ENCODE measurements at places on chromosomes 3 and 15.
A peak's percentile ranks its signal among the peaks of the same experiment; 100 is the strongest.

DNA sequence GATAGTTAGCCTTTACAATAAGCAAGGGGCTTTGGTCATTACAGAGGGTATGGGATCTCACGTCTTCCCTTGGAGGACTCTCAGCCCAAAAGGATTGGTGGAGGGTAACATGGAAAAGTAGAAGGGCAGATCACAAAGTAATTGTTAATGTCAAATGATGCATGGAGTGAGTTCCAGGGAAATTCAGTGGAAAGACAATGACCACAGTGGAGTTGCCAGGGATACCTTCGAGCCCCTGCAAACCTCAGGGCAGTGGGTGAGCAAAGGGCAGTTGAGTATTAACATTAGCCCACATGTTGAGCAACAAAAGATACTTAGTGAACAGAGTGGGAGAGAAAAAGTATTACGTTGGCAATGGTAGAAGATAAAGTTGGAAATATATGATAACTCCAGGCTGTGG, 593.4 kb upstream of the NR2F2 start:
- DNase-seq: no peak

GRCh38 chr15:60006203-60006862, 2.2 kb downstream of the FOXB1 start:
- DNase-seq: peak; percentile 21

GRCh38 chr15:88440021-88440420, 27.2 kb downstream of the MRPL46 start:
- peak; percentile 52 for DNase-seq

GRCh38 chr3:167091226-167091625, 288.9 kb downstream of the ZBBX start:
- no peak for DNase-seq

- no peak for DNase-seq
Observed at GRCh38 chr3:29468187-29468586, 187.3 kb downstream of the RBMS3 start.

- DNase-seq: no peak
Observed at GRCh38 chr15:86203462-86203861, 123.8 kb downstream of the AGBL1 start.

GRCh38 chr3:157113832-157114505, 46.0 kb downstream of the CCNL1 start:
- no peak for DNase-seq

DNA sequence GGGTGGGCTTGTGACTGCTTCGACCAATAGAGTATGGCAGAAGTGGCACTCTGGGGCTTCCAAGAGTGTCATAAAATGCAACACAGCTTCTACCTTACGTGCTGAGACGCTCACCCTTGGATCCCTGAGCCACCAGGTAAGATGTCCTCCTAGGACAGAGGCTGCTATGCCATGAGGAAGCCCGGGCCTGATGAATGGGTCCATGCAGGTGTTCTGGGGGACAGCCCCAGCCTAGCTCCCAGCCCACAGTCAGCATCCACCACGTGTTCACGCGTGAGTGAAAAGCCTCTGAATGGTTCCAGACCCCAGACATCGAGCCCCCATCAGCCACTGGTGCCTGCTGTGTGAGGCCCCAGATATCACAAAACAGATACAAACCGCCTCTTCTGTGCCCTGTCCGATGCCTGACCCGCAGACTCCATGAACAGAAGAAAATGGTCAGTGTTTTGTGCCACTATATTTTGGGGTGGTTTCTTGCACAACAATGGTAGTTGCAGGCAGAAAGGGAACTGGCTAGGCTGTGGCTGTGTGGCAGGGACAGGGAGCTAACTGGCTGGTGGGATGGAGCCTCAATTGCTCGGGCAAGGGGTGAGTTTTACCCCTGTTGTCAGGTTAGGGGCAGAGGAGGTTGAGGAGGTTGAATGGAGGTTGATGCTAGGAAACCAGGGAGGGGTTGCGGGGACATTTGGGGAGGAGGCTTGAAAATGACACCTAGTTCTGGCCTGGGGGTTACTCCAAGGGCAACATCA, 92.2 kb downstream of the LINGO1 start:
- DNase-seq: no peak

GRCh38 chr3:182731764-182732163, 61.5 kb upstream of the ATP11B start:
- DNase-seq: no peak

DNA sequence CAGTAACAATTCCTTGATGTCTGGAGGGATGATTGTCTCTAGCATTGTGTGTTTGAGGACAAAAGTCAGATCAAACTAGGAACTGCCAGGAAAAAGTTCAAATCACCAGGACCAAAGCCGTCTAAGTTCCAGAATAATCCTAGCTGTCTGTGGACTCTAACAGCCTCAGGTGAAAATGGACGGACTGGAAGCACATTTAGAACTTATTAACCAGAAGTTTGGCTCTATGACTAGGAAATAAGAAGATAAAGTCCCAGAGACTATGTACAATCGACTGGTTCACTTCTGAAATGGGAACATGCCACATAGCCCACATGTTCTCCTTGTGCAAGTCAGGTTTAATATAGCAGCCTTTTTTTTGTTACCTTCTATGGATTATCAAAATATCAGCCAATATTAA, 50.6 kb upstream of the SGO1 start:
- no peak for DNase-seq

- DNase-seq: peak; percentile 49
Observed at GRCh38 chr15:44034334-44034733, 160.7 kb downstream of the FRMD5 start.

GRCh38 chr15:84648539-84648938, 5.5 kb downstream of the WDR73 start:
- DNase-seq: no peak

DNA sequence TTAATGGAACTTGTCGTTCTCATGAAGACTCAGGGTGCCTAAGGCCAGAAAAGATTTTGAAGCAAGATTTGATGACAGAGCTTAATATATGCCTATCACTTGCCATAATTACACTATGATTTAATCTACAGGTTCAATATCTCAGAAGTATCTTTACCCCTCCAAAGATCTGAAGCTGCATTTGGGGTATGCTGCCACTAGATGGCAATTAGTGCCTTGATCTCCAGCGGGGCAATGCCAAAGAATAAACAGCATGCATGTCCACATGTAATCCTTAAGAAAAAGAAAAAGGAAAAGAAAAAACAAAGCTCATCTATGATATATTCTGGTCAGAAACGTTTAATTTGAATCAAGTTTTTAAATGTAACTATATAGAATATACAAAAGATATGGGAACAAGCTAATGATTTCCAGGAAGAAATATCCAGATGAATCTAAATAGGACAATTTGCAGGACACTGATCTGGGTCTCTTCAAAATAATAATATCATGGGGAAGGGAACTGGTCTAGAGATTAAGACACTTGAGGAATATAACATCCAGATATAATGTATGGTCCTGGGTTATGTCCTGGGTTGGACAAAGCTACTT, 55.0 kb upstream of the SOX14 start:
- no peak for DNase-seq

DNA sequence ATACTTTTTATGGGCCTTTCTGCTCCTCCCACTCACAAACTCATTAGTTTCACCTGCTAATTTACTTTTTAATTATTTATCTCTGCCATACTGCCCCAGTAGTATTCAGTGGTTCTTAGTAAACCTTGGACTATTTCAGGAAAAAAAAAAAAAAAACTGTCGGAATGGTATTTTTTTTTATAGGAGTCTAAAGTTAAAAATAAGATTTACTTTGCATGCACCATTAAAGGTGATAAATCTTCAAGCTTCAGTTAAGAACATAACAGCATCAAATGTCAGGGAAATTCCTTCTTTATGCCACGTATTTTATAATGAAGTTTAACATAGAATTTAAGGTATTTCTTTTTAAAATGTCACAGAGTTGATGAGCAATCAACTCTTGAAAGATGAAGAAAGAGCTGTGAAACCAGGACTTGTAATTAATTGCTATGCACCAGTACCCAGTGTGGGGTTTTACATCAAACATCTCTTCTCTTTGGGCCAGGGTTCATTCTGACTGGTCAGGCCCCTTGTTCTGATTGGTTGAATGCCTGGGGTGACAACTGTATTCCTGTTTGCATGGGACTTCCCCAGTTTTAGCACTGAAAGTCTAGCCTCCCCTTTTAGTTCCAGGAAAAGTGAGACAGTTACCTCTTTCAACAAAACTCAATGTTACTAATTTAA, 40.3 kb upstream of the PTPRG start:
- no peak for DNase-seq

DNA sequence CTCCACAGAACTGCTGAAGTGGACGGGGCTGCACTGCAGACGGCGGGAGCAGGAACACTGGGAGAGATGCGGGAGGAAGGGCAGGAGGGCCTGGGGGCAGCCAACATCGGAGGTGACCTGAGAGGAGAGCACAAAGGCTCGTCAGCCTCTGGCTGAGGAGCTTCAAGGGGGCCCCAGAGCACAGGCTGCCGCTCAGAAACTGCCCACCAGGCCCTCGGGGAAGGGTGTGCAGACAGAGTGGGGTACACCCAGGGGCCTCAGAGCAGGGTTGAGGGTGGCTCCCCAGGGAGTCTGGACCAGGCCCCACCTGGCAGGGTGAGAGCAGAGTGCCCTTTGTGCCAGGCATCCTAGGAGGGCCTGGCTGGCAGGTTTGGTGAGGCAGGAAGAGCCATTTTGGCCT, 14.7 kb upstream of the RHO start:
- no peak for DNase-seq

DNA sequence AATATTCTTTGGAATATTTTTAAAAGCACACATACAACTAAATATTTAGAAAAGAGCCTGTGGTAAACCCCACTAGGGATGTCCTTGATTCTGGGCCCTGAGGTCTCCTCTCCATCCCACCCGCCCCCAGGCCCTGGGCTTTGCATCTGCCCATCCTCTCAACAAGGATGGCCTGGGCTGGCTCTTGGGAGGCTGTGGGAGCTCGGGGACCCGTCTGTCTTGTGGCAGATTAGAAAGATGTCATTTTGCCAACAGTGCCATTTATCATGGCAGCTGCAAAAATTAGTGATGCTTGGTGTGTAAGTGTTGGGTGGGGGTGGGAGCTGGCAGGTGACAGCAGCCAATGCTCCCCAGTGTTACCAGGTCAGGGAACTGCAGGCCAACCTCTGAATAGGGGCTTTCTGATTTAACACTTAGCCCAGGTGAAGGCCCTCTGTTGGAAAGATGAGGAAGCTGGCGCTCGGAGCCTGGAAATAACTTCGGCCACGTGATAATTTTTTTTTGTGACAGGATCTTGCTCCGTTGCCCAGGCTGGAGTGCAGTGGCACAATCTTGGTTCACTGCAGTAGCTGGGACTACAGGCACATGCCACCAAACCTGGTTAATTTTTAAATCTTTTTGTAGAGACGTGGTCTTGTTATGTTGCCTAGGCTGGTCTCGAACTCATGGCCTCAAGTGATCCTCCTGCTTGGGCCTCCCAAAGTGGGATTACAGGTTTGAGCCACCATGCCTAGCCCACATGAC, 16.9 kb upstream of the CSPG4 start:
- DNase-seq: no peak

- DNase-seq: peak; percentile 19
Observed at GRCh38 chr3:124663690-124664089, 66.6 kb upstream of the UMPS start.

GRCh38 chr3:32972482-32973146, 21.2 kb downstream of the CCR4 start:
- no peak for DNase-seq

DNA sequence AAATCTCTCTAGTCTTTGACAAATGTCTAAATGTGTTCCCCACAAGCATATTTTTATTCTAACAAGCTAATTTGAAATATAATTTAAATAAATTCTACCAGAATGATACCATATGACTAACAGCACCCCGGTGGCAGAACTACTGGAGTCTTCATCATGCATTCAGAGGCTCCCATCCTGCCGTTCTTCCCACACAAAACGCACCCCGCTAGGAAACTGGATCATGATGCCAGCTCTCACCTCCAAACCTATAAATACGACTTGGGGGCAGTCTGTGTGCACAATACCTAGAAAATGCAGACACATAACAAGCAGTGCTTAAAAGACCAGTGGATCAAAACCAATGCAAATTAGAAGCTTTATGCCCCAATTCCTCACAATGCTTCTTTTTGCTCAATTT, 8.5 kb downstream of the HOMER2 start:
- no peak for DNase-seq

GRCh38 chr3:23921052-23921511, 4.2 kb downstream of the RPL15 start:
- DNase-seq: no peak

- DNase-seq: no peak
Observed at GRCh38 chr3:118137778-118138177, 896.9 kb downstream of the IGSF11 start.

DNA sequence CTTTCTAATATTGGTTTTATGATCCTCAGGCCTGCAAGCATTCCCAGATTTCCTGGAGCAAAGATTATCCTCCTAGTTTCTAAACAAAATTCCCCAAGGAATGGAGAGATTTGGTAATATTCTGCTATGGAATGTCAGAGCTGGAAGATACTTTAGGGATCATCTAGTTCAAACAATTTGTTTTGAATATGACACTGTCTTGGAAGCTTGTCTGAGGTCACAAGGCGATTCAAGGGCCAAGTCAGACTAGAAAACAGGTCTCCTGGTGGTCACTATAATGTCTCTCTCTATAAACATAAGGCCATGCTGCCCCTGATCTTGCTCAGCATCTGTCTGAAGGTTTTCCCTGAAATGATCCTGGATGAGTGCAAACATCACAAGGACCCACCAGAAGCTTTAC, 143.4 kb upstream of the BCL6 start:
- DNase-seq: no peak

DNA sequence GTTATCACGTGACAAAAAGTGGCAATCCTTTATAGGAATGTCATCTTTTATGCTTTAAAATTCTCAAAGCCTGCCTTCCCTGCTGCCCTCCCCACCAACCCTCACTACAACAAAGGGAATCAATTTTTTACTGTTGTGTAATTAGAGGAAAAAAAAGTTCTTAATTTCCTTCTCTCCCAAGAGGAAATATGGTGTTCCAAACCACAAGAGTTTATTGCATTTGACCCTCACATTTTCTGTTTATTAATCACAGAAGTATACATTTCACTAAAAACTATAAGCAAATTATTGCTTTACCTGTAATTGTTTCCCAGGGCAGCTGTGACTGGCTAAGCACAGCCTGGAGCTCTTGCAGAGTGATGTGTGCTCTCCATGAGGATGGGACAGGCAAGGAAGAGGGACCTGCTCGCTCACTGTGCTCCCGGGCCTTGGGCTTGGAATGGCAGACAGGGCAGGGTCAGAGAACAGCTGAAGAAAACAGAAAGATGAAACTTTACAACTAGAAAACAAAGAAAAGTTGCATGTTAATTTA, 31.3 kb upstream of the ATP10A start:
- no peak for DNase-seq

GRCh38 chr3:194032828-194033435, 103.0 kb upstream of the HES1 start:
- no peak for DNase-seq
